ENCODE measurements at places on chromosomes 12 and 14. TPM values are rescaled to one million over a fixed set of nuclear protein-coding genes. Genes with fewer than 3 reads are reported as not detected.

- no peak for DNase-seq
- H3K4me3 ChIP-seq, result no peak overlapping the region
Measured at GRCh38 chr12:49032679-49033447, 14.3 kb upstream of the PRKAG1 start.

GRCh38 chr14:47961634-47962033, 286.2 kb upstream of the MDGA2 start:
- no peak for DNase-seq
- H3K4me1 ChIP-seq, result no peaks in the 10 kb centered on the region
- H3K36me3 ChIP-seq, result no peaks in the 10 kb centered on the region
- no peak overlapping the region for H3K4me3 ChIP-seq
- H3K27ac ChIP-seq, result no peak overlapping the region

DNA sequence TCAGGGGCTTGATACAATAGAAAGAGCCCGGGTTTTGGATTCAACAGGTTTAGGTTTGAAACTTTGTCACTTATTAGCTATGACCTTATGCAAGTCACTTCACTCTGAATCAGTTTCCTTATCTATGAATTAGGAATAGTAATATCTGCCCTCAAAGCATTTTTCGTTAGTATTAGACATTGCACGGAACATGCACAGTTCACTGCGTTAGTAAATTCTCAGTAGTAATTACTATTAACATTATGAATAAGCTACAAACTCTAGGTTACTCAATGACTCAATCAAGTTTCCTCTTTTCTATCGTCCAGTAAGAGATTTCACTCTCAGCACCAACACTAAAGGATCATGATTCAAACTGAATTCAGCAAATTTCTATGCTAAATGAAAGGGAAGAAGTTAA, 150.3 kb downstream of the CEP83 start:
- H3K36me3 ChIP-seq, result peaks cover 13% of the 10 kb centered on the region
- no peaks in the 10 kb centered on the region for H3K4me1 ChIP-seq
- no peak overlapping the region for H3K27ac ChIP-seq
- no peaks in the 10 kb centered on the region for H3K27me3 ChIP-seq
- H3K4me3 ChIP-seq, result no peak overlapping the region

DNA sequence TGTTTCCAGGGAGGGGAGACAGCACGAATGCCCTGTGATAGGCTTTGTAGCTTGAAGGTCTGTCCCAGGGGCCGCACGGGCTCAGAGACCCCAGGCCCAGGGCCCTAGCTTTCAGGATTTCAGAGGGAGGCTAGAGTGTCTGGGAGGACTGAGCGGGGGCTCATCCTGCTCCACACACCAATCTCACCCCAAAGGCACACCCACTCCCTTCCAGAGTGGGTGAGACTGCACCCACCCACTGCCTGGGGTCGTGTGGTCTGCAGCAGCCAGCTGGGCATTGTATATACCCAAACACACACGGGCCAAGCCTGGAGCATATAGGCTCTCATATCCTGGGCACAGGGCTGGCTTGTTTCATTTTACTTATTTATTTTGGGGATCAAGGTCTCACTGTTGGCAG, 5.8 kb upstream of the SLC25A47 start:
- H3K27ac ChIP-seq, result no peak overlapping the region
- no peak for DNase-seq
- no peak overlapping the region for H3K4me3 ChIP-seq
- H3K27me3 ChIP-seq, result no peaks in the 10 kb centered on the region
- peaks cover 14% of the 10 kb centered on the region for H3K4me1 ChIP-seq

DNA sequence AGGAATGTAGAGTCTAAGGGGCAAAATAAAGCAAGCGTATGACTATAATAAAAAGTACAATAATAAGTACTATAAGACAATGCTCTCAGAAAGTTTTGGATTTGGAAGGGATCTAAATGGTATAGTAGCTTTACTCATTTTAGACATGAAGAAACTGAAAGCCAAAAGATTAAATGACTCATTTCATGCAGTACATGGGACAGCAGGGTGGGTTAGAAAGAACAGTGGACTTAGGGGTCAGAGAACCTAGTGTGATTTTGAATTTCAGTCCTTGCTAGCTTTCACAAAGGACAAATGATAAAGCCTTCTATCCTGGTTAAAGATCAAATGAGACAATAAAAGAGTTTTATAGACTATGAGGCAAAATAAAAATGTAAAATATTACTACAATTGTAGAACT, 6.8 kb upstream of the LEMD3 start:
- DNase-seq, result no peak
- peaks cover 50% of the 10 kb centered on the region for H3K27me3 ChIP-seq
- no peak overlapping the region for H3K4me3 ChIP-seq

- no peak overlapping the region for H3K27ac ChIP-seq
- peaks cover 10% of the 10 kb centered on the region for H3K4me1 ChIP-seq
- H3K4me3 ChIP-seq, result no peak overlapping the region
- DNase-seq, result no peak
- H3K36me3 ChIP-seq, result peaks cover 3% of the 10 kb centered on the region
Measured at GRCh38 chr14:59314953-59315599, 126.6 kb downstream of the DAAM1 start.

- H3K4me1 ChIP-seq, result peaks cover 7% of the 10 kb centered on the region
- H3K36me3 ChIP-seq, result no peaks in the 10 kb centered on the region
- no peak for DNase-seq
- no peak overlapping the region for H3K27ac ChIP-seq
- H3K27me3 ChIP-seq, result no peaks in the 10 kb centered on the region
- no peak overlapping the region for H3K4me3 ChIP-seq
Measured at GRCh38 chr12:132527186-132527882, 37.4 kb downstream of the FBRSL1 start.

- DNase-seq, result peak; percentile 91
- H3K27ac ChIP-seq, result peak overlapping the region; percentile 98
- peaks cover 38% of the 10 kb centered on the region for H3K4me1 ChIP-seq
- H3K36me3 ChIP-seq, result no peaks in the 10 kb centered on the region
- no peak overlapping the region for H3K4me3 ChIP-seq
- no peaks in the 10 kb centered on the region for H3K27me3 ChIP-seq
Measured at GRCh38 chr14:76937181-76938091, 91.1 kb downstream of the IRF2BPL start.

DNA sequence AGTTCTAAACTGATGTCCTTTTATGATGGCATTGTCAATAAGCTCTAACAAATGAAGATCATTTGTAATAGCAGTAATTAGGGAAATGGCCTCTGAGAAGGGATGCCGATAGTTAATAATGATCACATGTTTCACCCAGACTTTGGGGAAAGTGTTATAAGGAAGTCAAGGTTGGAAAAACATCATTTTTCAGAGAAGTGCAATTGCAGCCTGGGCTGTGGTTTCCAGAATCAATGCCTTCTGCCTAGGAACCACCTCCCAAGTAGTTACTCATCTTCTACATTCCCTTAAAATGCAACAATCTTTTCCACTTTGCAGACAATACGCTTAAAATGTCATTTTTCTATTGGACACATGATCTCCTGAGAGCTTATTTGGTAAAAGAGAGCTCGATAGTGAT, 879 bp downstream of the EDDM3A start:
- DNase-seq, result no peak
- H3K36me3 ChIP-seq, result no peaks in the 10 kb centered on the region
- no peaks in the 10 kb centered on the region for H3K4me1 ChIP-seq
- H3K27me3 ChIP-seq, result no peaks in the 10 kb centered on the region
- H3K4me3 ChIP-seq, result no peak overlapping the region

DNA sequence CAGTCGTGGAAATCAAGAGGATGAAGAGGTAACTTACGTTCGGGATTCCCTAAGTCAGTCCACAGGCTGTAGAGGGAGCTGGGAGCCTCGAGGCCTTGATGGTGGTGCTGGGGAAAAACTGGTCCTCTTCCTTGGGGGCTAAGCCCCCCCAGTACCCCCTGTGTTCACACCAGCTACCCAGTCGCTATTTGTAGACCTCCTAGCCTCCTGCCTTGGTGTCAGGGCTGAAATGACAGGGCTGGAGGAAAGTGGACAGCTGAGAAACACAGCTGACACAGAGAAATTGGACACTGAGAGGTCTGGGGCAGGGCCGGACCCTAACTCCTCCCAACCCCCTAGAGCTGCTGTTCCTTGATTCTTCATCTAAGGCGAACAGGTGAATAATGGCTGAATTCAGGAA, at the start of gene STAC3:
TSS of gene STAC3 (minus strand) at position 232 of the 400 bp plus-strand sequence. CDS start 1,551 bp downstream, outside the sequence.
- no peak within 1 kb of the TSS for H3K27ac ChIP-seq
- H3K27me3 ChIP-seq, result no peaks in the 10 kb centered on the region
- no peak for DNase-seq
- H3K4me3 ChIP-seq, result no peak within 1 kb of the TSS
- H3K4me1 ChIP-seq, result peaks cover 3% of the 10 kb centered on the region

CCDC92 gene
- total RNA-seq, result 55.1 TPM

SIX6 gene
- not detected for total RNA-seq

HSPB8 gene
- 2.8 TPM for total RNA-seq

GCH1 gene
- total RNA-seq, result 0.31 TPM

EXOC3L4 gene
- total RNA-seq, result not detected

CCDC38 gene
- total RNA-seq, result not detected

CISTR gene
- not detected for total RNA-seq

HCAR1 gene
- total RNA-seq, result 0.21 TPM
